ENCODE measurements at places on chromosomes 2 and 18.

GRCh38 chr2:62452701-62453454 is 53.1 kb downstream of the TMEM17 start:
- DNase-seq: no peak

GRCh38 chr2:174024524-174025270 is 59.5 kb upstream of the SP3 start:
- no peak for DNase-seq

DNA sequence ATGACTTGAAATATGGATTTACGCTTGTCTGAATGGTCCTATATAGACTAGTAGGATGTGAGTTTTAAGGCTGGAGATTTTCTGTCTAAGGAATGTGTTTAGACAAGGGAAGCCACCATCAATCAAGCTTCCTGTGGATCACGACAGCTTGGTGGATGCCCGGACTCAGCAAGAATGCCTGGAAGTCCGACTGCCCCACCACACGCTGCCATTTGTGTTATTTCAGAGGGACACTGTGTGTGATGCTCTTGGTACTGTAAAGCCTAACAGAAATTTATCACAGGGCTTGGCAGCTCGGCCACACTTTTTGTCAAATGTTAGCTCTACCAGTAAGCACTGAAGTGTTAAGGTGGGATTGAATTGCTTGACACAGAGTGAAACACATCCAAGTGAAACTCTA is 127.1 kb upstream of the CDH7 start:
- DNase-seq: no peak

GRCh38 chr18:78821396-78821795 is 158.2 kb upstream of the SALL3 start:
- no peak for DNase-seq

GRCh38 chr2:25330273-25330672 is 11.5 kb downstream of the DNMT3A start:
- DNase-seq: no peak

DNA sequence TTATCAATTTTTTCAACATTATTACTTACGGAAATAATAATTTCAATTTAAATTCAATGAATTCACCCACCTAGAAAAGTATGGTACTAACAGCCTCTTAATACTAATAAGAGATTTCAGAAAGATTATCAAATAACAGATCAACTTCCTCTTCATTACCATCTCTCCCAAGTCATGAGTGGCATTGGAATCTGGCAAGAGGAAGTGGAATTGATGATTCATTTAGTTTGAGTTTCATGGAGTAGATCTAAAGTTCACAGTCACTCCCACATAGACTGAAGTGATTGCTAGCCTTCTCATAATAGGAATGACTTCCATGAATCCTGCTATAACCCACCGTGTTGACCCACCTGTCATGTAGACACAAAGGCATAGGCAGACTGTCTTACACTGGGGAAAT is 77.7 kb upstream of the WDR75 start:
- DNase-seq: no peak

- DNase-seq: no peak
Observed at GRCh38 chr18:78798402-78799175, 181.0 kb upstream of the SALL3 start.

DNA sequence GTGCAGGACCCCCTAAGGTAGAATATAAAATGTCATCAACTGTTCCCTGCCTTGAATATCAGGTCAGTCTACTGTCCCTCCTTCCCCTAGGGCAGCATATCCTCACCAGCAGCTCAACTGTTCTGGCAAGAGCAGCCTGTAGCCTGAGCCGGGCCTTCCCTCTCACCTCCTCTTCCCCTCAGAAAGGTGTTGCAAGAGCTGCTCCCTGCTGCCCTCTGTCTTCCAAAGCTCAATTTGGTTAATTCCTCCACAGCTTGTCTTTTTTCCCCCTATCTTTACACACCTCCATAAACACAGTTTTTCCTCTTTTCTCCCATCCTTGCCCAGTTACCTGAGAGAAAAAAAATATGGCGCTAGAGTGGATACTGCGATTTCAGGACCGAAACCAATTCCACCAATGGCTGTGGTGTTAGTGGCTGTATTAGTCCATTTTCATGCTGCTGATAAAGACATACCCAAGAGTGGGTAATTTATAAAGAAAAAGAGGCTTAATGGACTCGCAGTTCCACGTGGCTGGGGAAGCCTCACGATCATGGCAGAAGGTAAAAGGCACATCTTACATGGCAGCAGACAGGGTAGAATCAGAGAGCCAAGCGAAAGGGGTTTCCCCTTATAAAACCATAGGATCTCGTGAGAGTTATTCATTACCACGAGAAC is 184.7 kb downstream of the MREG start:
- DNase-seq: no peak

- no peak for DNase-seq
Observed at GRCh38 chr2:234816056-234816455, 135.8 kb upstream of the SH3BP4 start.

Data from stimulated activated CD4-positive, alpha-beta T cell treated with anti-CD3 and anti-CD28 coated beads, Interleukin-15, amount 100 ng/mL, for 1 hour (primary cell).